ENCODE measurements at places on chromosomes 5 and 9.
A peak's percentile ranks its signal among the peaks of the same experiment; 100 is the strongest.

GRCh38 chr9:13032585-13032984, 246.9 kb downstream of the MPDZ start:
- DNase-seq, result no peak

DNA sequence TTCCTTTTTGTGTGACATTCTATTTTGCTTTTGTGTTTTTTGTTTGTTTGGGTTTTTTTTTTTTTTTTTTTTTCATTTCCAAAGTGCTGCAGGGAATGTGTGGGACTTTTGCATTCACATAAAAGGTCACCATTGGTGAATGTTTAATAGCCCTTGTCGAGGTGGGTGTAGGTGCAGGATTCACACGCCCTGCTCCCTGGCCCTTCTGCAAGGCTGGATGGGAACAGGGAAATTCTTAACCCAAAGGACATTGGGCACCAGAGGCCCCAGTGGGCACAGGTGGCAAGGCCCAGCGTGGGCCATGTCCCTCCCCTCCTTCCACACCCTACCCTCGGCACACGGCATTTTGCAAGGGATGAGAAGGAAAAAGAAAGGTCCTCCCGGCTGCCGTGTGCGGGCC, 50.4 kb upstream of the NOTCH1 start:
- no peak for DNase-seq

DNA sequence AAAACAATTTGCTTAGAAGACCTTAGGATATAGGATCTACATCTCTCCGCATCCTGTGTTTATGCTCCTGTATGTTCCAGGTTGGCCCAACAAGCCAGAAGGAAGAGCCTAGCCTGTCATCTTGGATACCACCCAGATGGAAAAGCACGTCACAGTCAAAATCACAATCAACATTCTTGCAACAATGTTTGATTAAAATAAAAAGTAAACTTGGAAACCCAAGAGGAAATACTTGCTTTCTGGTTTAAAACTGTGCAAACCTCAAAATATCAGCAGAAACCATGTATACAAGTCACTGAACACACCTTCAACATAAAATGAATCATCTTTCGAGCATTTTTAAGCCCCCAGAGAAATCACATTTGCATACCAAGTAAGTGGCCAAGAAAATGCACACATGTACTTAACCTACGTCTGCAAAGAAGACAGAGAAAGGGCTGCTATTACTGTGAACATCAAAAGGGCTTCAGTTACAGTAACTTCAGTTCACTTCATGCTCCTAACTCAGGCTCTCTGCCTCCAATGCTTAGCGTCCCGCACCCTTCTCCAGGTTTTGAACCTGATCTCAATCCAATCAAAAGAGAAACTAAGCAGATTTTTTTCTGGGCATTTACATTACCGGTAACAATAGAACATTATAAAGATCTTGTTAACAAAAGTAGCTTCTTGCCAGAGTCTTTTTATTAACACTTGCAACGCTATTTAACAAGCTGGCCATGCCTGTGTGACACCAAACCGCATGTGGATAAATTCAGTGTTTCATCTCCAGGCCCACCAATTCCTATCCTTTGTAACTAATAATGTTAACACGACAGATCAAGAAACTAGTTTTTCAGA, 1.3 kb downstream of the ENC1 start:
- no peak for DNase-seq

DNA sequence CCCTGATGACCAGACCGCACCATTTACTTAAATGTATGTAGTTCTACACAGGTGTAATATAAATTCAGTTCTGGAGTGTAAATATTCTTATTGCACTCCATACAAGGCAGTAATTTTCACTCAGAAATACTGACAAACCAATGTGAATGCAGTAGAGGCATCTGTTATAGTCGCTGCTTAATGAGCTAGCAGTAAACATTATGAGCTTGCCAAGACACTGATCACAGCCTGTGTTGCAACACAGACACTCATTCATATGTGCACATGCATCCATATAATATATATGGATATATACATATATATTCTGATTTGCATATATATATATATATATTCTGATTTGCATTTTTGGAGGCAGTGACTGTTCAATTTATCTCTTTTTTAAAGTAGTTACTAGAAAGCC, 435.1 kb upstream of the ST8SIA4 start:
- DNase-seq, result no peak

- no peak for DNase-seq
Observed at GRCh38 chr5:173672891-173673290, 56.4 kb upstream of the BOD1 start.

- DNase-seq, result no peak
Observed at GRCh38 chr5:178291161-178291561, 58.6 kb upstream of the PHYKPL start.

- DNase-seq, result no peak
Observed at GRCh38 chr9:113393281-113393680, 7.8 kb downstream of the ALAD start.

DNA sequence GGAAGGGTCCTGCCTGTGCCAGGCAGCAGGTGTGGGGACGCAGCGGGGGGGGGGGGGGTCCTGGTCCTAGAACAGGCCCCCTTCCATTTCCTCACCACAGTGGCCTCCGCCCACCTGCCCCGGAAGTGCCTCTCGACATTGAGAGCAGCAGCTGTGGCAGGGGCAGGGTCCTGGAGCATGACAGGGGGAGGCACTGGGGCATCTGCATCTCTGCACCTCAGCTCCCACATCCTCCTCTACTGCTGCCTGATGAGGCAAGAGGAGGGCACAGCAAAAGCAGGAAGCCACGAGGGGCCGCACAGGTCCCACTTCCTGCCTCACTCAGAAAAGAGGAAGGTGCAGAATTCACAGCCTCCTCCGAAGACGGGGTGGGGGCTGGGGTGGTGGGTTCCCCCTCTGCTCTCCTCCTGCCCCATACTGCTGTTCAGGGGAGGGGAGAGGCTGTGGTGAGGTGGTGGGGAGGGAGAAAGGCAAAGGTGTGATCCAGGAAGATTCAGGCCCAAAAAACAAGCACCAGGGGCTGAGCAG, 14.8 kb downstream of the AKNA start:
- peak; percentile 66 for DNase-seq

- DNase-seq, result no peak
Observed at GRCh38 chr5:126519637-126520592, 75.1 kb downstream of the ALDH7A1 start.

GRCh38 chr9:112664531-112664930, 53.4 kb downstream of the INIP start:
- no peak for DNase-seq

GRCh38 chr9:121634329-121635261, 16.8 kb upstream of the DAB2IP start:
- DNase-seq, result no peak

Data from activated naive CD4-positive, alpha-beta T cell (primary cell).